AG09319 (cell line): ENCODE measurements at places on chromosomes 2 and 18.
A peak's percentile ranks its signal among the peaks of the same experiment; 100 is the strongest.

- DNase-seq = no peak
Measured at GRCh38 chr2:23679044-23679443, 247.9 kb downstream of the ATAD2B start.

- no peak for DNase-seq
Measured at GRCh38 chr18:27695503-27695902, 481.4 kb downstream of the CDH2 start.

DNA sequence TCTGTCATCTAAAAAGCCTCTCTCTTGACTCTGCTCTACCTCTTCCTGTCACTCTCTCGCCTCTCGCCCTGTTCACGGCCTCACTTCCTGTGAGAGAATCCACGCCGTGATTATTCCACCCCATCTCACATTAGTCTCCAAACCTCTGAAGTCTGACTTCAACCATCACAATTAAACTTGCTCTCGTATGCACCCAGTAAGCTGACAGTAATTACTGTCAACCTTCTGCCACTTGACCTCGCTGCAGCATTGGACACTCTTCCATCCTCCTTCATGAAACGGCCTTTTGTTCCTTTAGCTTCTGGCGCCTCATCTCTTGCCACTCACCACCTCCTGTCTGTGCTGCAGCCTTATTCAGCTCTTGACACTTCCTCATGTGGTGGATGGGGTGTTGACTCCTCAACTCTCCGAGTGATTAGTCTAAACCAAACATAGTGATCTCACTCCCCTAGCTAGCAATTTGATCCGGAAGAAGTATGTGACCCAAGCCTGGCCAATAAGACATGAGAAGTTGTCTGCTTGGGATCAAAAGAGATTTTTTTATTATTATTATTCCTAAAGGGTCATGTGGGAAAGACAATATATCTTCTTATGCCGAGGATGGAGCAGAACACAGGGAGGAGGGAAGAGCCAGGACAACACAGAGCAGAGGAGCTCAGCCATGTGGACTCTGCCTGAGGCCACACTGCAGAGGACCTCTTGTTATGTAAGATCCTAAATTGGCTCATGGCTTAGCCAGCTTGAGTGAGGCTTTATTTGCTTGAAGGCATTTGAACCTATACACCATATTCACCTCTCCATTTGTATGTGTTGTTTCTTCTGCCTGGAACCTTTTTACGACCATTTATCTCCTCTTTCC, 38.4 kb upstream of the MYO1B start:
- DNase-seq = no peak

DNA sequence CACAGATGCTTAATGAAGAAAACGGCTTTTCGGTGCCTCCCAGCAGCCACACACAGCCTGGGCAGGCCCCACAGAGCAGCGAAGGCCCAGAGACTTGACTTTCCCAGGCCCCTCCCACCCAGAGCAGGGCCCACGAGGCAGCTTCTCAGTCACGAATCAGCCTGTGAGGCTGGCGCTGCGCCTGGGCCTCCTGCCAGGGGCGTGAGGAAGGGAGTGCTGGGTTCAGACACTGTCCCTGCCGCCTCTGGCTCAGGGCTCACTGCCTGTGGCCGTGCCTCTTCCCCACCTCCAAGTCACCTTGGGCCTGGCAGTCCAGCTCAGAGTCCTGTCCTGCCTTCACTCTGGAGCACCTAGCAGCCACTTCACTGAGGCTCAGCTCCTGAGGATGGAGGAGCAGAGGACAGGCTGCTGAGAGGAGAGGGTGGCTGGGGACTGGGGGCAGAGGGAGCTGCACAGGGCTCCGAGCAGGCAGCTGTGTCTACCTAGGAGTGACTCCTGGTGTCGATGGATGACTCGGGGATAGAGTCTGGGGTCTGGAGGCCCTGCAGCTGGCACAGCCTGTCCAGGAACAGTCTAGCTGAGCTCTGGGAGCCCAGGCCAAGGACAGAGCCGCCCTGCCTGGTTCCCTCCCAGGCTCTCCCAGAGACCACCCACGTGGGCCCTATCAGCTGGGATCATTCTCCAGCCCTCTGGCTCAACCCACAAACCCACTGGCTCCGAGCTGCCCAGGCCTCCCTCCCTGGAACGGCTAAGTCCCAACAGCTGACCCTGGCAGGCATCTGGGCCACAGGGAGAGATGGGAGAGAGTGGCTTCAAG, 36.4 kb upstream of the FOSL2 start:
- DNase-seq = peak; percentile 85

DNA sequence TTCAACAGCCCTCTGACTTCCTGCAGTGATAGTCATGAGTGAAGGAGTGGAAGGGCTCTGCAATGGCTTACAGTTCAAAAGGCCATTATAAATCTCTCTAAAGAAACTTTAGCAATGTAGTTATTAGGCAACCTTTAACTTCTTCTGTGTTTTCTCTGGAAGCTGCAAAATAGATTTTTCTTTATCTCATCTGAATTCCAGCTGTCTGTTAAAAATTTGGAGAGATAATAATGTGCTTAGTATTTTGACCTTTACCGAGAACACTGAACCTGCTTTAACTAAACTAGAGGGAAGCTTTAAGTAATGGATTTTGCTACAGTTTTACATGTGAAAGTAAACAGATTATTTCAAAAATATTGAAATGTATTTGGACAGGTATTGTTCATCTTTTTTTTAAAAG, 847.9 kb downstream of the ERBB4 start:
- no peak for DNase-seq

DNA sequence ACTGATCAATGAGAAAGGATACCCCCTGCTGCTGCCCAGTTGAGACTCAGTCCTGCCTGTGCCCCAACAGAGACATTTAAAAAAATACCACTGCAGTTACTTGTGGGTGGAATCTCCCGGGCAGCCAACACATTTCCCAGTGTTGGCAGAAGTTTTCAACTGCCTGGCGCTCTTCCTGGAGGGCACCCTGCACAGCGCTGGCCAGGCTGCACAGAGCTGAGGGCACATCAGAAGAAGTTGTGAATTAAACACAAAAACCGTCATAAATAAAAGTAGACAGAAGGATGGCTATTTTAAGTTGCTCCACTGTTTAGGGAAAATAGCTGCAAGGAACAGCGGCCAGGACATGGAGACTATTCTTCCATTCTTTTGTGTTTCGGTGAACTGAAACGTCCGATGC, 110.2 kb upstream of the THOC1 start:
- no peak for DNase-seq

DNA sequence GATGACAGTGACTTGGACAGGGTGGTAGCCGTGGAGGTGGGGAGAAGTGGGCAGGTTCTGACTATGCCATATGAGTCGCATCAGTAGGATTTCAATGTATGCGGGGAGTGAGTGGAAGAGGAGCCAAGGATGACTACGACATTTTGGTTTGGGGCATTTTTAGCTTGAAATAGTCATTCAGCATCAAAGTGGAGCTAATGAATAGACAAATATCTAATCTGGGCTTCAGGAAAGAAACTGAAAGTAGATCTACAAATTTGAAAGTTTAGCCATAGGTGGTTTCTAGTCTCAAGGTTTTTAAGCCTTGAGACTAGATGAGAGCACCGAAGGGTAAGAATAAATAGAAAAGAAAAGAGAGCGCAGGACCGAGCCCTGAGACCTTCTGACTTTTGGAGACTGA, 58.3 kb downstream of the FEZ2 start:
- no peak for DNase-seq

- DNase-seq = no peak
Measured at GRCh38 chr2:215405722-215406581, 29.9 kb downstream of the FN1 start.

GRCh38 chr18:59823596-59824195, 76.1 kb upstream of the PMAIP1 start:
- peak; percentile 77 for DNase-seq
